ENCODE measurements at places on chromosomes 11 and 22. TPM values are rescaled to one million over a fixed set of nuclear protein-coding genes. Genes with fewer than 3 reads are reported as not detected.

CRYAB gene
- 4.8 TPM for total RNA-seq

OR8G5 gene
- not detected for total RNA-seq

USH1C gene
- total RNA-seq, result 1.2 TPM

IFITM10 gene
- 15.7 TPM for total RNA-seq

OR51B5 gene
- 0.15 TPM for total RNA-seq
